ENCODE measurements at places on chromosomes 2 and 18.

GRCh38 chr2:191151331-191151730 is 537 bp upstream of the STAT4 start:
- DNase-seq, result no peak

DNA sequence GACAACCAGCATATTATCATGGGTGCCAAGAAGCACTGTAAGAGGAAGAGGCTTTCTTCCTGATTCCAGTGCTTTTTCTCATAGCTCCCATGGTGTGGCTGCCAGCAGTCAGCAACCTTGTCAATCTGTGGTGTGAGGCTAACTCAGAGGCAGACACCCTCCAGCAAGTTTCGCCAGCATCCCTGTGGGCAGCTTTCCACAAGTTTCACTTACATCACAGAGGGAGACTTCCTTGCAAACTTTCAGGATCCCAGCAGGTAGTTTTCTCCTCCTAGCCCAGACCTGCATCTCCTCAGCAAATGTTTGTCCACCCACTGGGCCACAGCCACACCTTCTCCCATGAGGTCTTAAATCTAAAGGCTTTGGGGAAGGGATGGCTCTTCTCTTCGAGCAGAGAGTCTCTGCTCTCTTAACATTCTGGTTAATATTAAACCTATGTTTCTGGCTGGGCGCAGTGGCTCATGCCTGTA is 9.1 kb downstream of the DNAH7 start:
- no peak for DNase-seq

- DNase-seq, result no peak
Measured at GRCh38 chr2:233976087-233976486, 58.9 kb downstream of the TRPM8 start.

DNA sequence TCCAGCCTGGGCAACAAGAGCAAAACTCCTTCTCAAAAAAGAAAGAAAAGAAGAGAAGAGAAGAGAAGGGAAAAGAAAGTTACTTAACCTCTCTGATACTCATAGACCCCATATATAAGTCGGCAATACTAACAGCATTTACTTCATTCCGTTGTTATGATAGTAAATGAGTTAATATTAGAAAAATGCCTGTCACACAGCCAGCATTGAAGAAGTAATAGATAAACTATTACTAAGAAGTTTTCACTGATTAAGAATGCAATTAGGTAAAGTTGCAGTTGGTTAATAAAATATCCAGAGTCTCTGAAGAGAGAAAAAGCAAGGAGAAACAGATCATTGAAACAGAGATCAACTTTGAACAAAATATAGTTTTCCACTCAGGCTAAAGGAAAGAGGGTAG is 161.3 kb upstream of the UBE2E3 start:
- no peak for DNase-seq

GRCh38 chr2:49037197-49037596 is 117.1 kb downstream of the FSHR start:
- no peak for DNase-seq

DNA sequence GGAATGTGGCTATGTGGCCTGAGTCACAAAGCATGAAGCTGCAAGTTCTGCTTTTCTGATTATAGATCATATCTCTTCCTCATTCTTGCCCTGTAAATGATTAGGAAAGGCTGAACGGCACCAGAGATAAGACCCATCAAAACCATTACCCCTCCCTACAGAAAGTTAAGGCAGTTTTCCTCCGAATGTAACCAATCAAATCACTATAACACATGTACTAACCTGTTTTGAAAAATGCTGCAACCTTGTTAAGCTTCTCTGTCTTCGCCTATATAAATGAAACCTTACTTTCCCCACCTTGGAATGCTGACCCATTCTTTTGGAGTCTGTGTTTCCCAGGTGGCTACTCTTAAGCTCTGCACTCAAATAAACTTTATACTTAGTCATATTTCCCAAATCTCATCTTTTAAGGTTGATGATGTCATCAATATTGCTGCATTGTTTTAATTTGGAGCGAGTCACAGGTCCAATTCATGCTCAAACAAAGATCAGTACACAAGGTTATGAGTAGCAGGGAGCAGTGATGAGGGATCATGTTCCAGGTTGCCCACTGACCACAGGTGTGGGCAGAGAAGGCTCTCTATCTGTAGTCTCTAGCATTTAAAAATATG is 662.3 kb downstream of the IRS1 start:
- DNase-seq, result no peak

GRCh38 chr2:150279686-150280085 is 207.8 kb downstream of the RND3 start:
- no peak for DNase-seq

DNA sequence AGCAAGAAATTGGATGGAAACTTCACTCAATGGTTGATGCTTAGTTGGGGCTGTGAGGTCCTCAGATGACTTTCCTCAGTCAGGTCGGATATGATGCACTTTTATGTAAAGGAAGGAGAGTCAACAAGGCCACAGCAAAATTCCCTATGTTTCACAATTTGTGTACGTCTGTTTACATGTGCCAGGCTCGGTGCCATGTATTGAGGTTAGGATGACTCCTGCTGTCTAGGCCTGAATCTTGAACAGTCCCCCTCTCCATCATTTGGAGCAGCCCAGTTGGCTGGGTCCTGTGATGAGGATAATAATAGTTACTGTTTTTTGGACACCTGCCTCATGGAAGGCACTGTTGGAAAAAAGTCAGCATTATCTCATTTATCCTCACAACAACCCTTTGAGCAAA is 43.1 kb downstream of the VSNL1 start:
- DNase-seq, result no peak

DNA sequence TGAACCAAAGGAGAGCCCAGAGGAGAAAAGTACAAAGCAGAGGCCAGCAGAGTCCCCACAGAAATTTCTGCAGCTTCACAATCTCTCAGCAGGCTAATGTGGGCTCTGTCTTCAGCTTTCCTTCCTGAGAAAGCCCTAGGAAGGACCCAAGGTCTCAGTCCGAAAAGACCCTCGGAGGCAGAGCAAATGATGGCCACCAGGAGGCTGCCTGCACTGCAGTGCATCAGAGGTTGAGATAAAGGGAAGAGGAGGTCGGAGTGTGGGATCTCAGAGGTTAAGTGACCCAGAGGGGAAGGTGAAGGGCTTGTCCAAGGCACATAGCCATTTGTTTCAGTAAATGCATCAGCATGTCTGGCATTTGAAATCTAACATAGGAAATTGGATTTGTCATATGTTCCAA is 299.1 kb upstream of the SLC14A2 start:
- no peak for DNase-seq

Data from GM18507 (cell line).